ENCODE measurements at places on chromosomes 1 and 21.

DNA sequence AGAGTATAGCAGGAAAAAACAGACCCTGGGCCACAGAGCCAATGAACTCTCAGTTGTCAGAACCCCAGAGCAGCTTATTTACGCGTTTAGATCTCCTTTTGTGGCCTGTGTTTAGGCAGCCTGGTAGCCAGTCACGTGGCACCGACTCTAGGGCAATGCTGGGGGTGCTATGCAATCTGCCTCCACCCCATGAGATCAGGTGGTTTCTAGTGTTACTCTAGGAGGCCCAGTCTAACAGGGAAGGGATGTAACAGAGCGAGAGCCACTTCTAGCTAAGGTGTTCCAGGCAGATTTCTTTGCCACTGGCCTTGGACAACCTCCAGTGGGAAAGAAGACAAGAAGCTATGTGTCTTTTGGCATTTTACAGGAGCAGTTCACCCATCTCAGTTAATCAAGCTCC lies 12.0 kb upstream of the A3GALT2 start:
- no peak for DNase-seq

- no peak for DNase-seq
Measured at GRCh38 chr1:51553911-51554310, 34.8 kb upstream of the EPS15 start.

- no peak for DNase-seq
Measured at GRCh38 chr1:157288996-157289395, 150.8 kb upstream of the ETV3 start.

DNA sequence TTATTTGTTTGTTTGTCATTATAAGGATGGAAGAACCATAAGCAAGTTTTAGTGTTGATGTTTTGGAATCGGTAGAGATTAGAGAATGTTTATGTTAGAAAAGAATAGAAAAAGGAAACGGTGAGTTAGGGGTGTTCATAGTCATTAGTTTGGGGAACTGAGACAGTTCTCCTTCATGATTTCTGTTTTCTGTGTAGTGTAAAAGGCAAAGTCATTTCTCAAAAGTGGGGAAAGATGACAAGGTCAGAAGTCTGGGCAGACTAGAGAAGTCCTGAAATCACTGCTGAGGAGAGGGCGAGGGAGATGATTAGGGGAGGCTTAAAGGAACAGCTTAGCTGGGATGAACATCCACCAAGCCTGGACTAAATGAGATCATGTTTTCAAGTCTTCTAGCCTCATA lies 498.9 kb downstream of the TTLL7 start:
- DNase-seq: no peak

DNA sequence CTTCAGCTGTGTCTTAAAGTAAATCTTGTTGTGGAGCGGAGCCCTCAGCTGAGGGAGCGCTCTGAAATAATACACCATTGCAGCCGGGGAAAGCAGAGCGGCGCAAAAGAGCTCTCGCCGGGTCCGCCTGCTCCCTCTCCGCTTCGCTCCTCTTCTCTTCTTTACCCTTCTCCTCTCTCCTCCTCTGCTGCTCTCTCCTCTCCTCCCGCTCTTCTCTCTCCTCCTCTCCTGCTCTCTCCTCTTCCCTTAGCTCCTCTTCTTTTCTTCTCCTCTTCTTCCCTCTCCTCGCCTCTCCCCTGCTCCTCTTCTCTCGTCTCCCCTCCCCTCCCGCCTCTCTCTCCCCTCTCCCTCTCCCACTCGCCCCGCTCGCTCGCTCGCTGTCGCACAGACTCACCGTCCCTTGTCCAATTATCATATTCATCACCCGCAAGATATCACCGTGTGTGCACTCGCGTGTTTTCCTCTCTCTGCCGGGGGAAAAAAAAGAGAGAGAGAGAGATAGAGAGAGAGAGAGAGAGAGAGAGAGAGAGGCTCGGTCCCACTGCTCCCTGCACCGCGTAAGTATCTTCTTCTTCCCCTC lies at the start of gene PROX1:
TSS of gene PROX1 (plus strand) at position 47 of the 580 bp plus-strand sequence. CDS start 8,563 bp downstream, outside the sequence.
- DNase-seq: no peak

- peak; percentile 8 for DNase-seq
Measured at GRCh38 chr1:31013187-31013864, 52.2 kb downstream of the PUM1 start.

- DNase-seq: no peak
Measured at GRCh38 chr1:31809698-31810097, 6.1 kb downstream of the SPOCD1 start.

GRCh38 chr1:28855469-28855951 lies 43.5 kb downstream of the OPRD1 start:
- no peak for DNase-seq

- no peak for DNase-seq
Measured at GRCh38 chr1:117097443-117097842, 24.1 kb downstream of the TRIM45 start.

Measured in pulmonary artery endothelial cell (primary cell).